Gastroesophageal sphincter (tissue), 4 donors: ENCODE measurements at places on chromosomes 7 and 10. TPM values are rescaled to one million over a fixed set of nuclear protein-coding genes. Genes with fewer than 3 reads are reported as not detected.
A peak's percentile ranks its signal among the peaks of the same experiment; 100 is the strongest.

The LEP gene
- total RNA-seq, result not detected

The ANKRD61 gene
- not detected for total RNA-seq

The DKK1 gene
- not detected for total RNA-seq

The ANK3 gene
- total RNA-seq, result 21.1 TPM

The OR2A1 gene
- not detected for total RNA-seq

- no peak for ATAC-seq
Measured at GRCh38 chr7:21221130-21221529, 206.8 kb upstream of the SP4 start.

GRCh38 chr7:98420966-98421612 lies 20.2 kb upstream of the BAIAP2L1 start:
- no peak for ATAC-seq

- ATAC-seq, result no peak
Measured at GRCh38 chr10:11560076-11560709, 51.3 kb downstream of the USP6NL start.

DNA sequence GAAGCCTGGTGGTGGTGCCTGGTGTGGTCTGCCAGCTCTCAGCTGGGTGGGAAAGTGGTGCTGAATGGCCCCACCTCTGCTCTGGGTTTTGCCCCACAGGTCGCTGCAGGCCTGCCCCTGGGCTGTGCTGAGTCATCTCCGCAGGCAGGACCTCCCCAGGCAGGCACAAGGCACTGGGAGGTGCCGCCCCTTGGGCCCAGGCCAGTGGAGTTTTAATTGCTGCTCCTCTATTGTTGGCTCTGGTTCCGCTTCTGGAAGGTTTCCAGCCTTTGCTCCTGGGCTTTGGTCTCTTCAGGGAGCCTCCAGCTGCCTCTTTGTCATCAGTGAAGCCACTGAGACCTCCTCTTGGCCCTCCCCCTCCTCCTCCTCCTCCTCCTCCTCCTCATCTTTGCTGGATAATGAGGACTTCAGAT lies 180.3 kb upstream of the GRB10 start:
- ATAC-seq, result peak; percentile 78

DNA sequence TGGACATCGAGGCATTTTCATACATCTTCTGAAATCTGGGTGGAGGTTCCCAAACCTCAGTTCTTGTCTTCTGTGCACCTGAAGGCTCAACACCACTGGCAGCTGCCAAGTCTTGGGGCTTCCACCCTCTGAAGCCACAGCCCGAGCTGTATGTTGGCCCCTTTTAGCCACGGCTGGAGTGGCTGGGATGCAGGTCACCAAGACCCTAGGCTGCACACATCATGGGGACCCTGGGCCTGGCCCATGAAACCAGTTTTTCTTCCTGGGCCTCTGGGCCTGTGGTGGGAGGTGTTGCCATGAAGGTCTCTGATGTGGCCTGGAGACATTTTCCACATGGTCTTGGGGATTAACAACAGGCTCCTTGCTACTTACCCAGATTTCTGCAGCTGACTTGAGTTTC lies 62.1 kb downstream of the INPP5A start:
- no peak for ATAC-seq
